Renal cortical epithelial cell (primary cell): ENCODE measurements at places on chromosomes 2 and 18.
A peak's percentile ranks its signal among the peaks of the same experiment; 100 is the strongest.

- peak; percentile 81 for DNase-seq
Measured at GRCh38 chr2:164839914-164840457, 1.6 kb downstream of the COBLL1 start.

DNA sequence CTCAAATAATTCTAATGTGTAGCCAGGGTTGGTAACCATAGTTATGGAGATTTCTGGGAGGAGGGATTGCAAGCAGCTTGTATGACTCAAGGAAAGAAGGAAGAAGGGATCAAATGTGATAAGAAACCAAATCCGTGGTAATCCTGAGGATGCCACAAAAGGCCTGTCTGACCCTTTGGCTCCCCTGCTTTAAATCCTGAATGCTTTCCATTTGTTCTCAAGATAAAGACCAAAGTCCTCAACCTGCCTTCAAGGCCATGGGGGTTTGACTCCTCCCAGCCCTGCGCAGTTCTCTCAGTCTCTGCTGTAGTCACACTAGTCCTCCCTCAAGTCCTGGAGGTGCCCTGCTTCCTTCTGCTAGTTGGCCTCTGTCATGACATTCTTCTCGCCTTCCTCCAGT lies 74.0 kb downstream of the SUMO1 start:
- no peak for DNase-seq

- no peak for DNase-seq
Measured at GRCh38 chr2:100071335-100072043, 70.9 kb downstream of the AFF3 start.

- peak; percentile 28 for DNase-seq
Measured at GRCh38 chr2:190477661-190478454, 56.7 kb downstream of the NEMP2 start.

GRCh38 chr2:195543063-195543462 lies 114.0 kb upstream of the SLC39A10 start:
- no peak for DNase-seq

GRCh38 chr2:47086054-47086471 lies 69.0 kb downstream of the STPG4 start:
- no peak for DNase-seq
